Foreskin keratinocyte (primary cell): ENCODE measurements at places on chromosomes 11 and 22.
A peak's percentile ranks its signal among the peaks of the same experiment; 100 is the strongest.

GRCh38 chr11:8327761-8328192 lies 64.1 kb upstream of the LMO1 start:
- DNase-seq, result no peak

DNA sequence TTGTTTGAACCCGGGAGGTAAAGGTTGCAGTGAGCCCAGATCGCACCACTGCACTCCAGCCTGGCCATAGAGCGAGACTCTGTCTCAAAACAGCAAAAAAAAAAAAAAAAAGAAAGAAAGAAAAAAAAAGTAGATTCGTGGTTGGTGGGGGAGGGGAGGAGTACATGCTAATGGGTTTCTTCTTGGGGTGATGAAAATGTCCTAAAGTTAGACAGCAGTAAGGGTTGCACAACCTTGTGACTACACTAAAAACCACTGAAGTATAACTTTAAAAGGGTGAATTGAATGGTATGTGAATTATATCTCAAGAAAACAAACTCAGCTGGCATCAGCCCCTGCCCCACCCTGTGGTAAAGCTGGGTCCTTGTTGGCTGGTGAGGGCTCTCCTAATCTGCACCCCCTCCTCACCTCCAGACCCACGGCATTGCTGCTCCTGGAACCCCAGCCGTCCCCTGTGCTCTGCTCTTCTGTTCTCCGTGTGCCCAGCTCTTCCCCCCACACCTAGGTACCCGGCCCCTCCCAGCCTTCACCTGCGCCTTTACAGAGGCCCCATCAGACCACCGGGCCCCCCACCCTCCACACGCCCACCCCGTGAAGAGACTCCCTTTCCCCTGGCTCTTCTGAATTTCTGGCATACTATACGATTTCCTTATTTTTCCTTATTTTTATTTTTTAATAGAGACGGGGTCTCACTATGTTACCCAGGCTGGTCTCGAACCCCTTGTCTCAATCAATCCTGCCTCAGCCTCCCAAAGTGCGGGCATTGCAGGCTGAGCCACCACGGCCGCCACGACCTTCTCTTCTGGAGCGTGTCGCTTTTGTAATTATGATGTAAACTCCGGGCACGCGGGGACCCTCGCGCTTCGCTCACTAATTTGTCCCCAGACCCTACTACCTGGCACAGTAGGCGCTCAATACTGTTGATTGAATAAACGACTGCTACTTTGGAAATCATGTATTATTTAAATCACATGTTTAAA lies 924 bp upstream of the FADD start:
- no peak for DNase-seq

- no peak for DNase-seq
Observed at GRCh38 chr11:119992171-119993051, 145.5 kb downstream of the TRIM29 start.

- DNase-seq, result no peak
Observed at GRCh38 chr11:124756033-124756752, 4.1 kb upstream of the VSIG2 start.

- no peak for DNase-seq
Observed at GRCh38 chr11:44528103-44528502, 37.4 kb upstream of the CD82 start.

DNA sequence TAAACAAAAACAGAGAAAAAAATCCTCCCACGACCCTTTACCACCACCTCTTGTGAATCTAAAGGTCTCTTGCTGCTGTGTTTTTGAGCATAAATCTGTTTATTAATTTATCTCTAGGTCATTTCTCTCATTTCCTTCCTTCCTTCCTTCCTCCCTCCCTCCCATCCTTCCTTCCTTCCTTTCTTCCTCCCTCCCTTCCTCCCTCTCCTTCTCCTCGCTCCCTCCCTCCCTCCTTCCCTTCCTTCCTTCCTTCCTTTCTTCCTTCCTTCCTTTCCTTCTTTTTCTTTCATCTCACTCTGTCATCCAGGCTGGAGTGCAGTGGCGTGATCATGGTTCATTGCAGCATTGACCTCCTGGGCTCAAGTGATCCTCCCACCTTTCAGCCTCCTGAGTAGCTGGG lies 13.5 kb upstream of the APOBEC3A start:
- DNase-seq, result no peak

DNA sequence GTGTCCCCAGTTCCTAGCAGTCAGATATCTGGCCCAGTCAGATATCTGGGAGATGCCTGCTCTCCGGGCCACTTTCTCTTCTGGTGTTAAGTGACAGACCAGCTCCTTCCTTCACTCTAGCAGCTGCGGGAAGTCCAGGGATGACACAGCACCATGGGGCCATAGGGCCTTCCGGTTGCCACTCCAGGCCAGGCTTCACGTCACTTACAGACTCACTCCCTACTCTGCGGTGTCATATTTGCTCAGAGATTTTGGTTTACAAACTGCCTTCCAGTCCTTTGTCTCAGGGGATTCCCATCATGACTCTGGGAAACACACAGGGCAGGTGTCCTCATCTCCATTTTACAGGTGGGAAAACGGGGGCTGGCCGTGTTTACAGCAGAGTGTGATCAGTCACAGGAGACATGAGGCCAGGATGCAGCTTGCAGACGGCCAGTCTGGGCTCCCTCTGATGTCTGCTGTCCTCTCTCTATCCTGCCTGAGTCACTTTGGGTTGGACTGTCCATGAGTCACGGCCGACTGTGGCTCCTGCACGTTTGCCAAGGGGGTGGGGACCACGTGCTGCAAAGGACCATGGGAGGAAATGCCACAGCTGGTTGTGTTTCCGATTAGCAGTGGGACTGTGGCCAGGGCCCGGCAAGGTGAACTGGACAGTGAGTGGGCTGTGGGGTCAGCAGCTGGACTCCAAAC lies 8.2 kb upstream of the TBC1D22A start:
- DNase-seq, result peak; percentile 91

GRCh38 chr22:24156141-24156912 lies 25.0 kb upstream of the SUSD2 start:
- DNase-seq, result peak; percentile 7

DNA sequence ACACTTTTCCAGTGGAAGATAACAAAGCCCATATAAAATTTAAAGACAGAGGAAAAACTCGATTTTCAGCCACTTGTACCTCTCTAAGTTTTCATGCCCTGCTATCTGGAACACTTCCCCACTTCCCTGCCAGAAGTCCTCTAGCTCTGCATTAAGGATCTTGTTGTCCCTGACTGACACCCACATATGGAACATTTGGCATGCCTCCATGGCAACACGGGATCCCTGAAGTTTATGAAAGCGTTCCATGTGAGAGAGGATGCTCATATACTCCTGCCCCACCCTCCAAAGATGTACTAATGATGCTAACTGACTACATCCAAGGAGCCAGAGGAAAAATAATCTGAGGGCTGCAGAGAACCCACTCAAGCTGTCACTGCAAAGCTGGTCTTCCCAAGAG lies 8.8 kb upstream of the C11orf91 start:
- DNase-seq, result no peak

GRCh38 chr11:32018672-32019071 lies 72.2 kb upstream of the RCN1 start:
- no peak for DNase-seq

GRCh38 chr22:43921370-43921769 lies 2.2 kb upstream of the PNPLA3 start:
- DNase-seq, result no peak

- DNase-seq, result peak; percentile 98
Observed at GRCh38 chr22:26471522-26471921, 12.1 kb downstream of the HPS4 start.

GRCh38 chr22:23537416-23537815 lies 42.7 kb downstream of the IGLL1 start:
- no peak for DNase-seq

DNA sequence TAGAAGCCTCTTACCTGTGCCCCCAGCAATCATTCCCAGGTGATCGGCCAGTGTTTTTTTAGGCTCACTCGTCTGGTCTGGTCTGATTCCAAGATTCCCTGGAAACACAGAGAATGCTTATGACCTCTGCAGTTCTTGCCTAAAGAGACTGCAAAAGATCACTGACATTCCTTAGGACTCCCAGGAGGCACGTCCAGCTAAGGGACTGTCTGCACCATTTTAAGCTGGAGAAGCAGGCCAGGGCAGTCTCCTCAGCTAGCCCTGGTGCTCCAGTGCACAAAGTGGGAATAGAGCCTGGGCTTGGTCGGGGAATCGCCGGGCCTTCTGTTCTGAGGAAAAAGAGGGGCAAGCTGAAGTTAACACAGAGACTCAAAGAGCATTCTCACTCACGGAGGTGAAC lies 4.8 kb downstream of the CYB5R2 start:
- no peak for DNase-seq

DNA sequence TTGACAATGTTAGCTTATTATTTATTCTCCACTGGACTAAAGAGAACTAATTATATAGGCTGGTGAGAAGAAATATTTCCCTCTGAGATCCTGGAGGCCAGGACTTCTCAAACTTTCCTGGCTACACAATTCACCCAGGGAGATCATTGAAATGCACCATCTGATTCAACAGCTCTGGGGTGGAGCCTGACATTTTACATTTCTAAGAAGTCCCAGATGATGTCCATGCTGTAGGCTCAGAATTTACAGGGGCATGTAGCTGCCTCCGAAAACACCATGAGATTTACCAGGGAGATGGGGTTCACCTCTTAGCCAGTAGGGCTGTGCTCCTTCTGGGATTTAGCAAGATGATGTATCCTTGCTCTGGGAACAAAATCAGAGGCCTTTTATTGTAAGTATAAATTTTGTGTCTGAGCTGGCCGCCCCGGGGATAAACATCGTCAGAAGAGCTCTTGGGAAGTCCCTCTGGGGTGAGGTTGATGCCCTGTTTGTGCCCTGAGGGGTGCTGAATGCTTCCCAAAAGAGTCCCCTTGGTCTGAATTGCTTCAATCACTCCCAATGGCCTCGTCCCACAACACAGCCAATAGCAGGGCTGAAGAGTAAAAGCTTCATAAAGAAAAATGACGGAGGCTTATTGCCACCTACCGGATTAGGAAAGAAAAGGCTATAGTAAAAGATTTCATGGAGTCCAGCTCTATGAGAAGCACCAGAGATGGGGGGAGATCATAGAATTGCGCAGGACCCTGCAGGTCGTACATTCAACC lies 33.4 kb upstream of the API5 start:
- peak; percentile 34 for DNase-seq

DNA sequence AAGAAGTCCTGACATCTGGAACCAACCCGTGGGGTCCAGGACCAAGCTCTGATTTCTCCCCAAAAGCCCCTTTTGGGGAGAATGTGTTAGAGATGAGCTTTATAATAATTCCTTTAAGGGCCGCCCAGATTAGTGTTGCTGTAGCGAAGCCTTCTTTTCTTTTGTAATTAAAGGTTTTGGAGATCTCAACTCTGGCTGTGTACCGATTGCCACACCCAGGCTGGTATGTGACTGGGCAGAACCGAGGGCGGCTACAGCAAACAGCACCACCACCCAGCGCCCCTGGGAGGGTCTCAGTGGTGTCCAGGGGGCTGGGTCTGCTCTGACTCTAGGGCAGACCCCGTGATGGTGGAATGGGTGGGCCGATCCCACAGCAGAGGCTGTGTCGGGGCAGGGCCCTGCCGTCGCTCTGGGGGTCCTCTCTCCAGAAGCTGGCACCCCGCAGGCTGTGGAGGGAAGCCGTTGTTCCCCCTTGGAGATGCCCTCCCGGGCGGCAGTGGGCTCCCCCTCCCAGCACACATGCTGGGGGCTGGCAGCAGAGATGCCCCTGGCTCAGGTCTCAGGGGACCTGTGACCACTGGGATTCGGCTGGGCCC lies 31.0 kb downstream of the TPCN2 start:
- no peak for DNase-seq

GRCh38 chr22:46377525-46378425 lies 42.3 kb downstream of the TRMU start:
- DNase-seq, result no peak

DNA sequence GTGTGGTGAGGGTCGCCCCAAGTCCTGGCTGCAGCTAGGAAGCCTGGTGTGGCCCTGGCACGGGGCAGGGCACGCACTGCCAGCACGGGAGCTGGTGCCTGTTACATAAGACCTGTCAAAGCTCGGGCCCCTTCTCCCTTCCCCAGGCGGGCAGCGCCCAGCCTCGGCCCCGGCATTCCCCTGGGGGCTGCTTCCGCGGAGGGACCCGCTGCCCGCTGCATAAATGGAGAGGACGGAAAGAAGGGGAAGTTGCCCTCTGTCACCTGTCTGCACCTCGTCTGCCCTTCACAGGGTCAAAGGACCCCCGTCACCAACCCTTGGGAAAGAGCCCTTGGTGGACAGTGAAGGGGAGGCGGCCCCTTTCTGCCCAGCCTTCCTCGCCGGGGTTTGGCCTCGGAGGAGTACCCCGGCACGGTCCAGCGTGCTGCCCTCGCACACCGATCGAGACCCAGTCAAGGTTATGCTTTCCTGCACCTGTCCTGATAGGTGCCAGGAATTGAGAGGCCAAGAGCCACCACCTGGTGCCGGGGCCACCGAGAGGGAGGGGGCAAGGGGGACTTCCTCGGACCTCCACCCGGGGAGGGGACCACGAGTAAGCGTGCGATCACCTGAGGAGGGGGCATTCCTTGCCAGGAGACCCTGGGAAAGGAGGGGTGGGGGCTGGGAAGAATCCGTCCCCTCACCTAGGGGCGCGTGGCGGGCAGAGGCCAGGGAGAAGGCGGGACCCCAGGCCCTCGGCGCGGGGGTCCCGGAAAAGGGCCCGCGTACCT lies 16.8 kb upstream of the MFRP start:
- no peak for DNase-seq

DNA sequence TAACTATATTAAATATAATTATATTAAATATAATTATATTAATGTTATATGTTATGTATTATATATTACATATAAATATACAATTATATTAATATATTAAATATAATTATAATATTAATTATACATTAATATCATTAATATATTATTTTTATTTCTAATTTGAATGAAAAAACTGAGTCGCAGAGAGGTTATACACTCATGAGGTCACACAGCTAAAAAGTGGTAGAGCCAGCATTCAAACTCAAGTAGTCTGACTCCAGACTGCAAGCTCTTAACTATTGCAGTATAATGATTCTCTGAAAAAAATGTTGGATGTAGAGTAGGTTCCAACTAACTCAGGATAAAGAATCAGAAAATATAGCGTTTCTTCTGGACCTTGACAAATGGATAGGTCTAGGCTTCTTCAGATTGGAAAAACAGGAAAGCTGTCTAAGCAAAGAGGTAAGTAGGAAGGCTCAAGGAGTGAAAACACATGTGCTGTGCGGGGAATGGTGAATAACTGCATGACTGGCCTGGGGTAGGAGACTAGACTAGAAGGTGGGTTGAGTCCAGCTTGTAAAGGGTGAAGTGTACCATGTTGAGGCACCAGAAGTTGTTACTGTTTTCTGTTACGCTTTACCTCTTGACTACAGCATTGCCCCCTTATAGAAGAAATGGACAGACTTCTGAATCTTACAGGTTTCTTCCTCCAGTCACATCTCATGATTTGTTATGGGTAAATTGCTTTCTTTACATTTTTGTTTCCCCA lies 80.3 kb downstream of the TRIM44 start:
- DNase-seq, result no peak

GRCh38 chr11:46161201-46161600 lies 39.9 kb upstream of the PHF21A start:
- DNase-seq, result no peak

- no peak for DNase-seq
Observed at GRCh38 chr11:2076441-2076840, 62.7 kb downstream of the IGF2 start.

DNA sequence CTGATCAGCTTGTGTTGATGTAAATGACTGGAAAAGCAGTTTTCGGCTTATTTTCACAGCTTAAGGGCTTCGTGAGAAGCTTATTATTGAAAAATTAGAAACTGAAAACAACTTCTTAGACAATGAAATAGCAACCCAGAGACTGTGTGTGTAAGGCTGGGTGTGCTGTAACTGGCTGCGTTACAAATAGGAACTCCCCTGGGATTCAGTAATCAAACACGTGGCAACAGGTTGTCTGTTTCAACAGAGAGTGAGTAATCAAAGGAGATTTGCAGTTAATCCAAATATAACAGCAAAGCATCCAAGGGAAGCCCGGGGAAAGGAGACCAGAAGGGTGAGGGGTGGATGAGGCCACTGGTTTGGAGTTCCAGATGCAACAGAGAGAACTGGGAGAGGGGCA lies 19.2 kb downstream of the NTM start:
- peak; percentile 50 for DNase-seq
